ENCODE measurements at places on chromosomes 5 and 9. TPM values are rescaled to one million over a fixed set of nuclear protein-coding genes. Genes with fewer than 3 reads are reported as not detected.

- peak; percentile 93 for DNase-seq
These were observed 173.9 kb downstream of the WDR70 start for GRCh38 chr5:37552770-37553719.

DNA sequence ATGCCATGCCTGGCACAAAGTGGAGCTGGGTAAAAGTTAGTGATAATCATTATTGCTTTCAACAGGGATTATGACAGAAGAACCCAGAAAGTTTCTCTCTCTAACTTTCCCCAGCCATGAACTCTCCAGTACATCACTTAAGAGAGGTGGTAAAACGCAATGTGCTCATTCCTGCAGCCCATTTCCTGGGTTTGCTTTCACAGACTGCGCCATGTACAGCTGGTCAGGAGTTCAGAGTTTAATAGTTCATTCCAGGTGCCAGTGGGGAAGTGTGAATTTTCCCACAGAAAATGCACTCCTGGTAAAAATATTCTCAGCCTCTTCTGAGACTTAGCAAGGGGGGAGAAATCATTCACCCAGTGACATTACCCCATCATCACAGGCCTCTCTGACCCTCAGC is 35.5 kb downstream of the ADAM19 start:
- DNase-seq, result no peak

GRCh38 chr5:151665613-151666012 is 21.1 kb downstream of the SPARC start:
- DNase-seq, result no peak

- no peak for DNase-seq
These were observed 392.1 kb upstream of the DAB2 start for GRCh38 chr5:39816866-39817265.

GRCh38 chr9:79656169-79656568 is 84.4 kb downstream of the TLE4 start:
- no peak for DNase-seq

PCDHGA4 gene
- total RNA-seq, result 3.7 TPM

PRSS3 gene
- 5.7 TPM for total RNA-seq

CCDC192 gene
- total RNA-seq, result not detected
